ENCODE measurements at places on chromosomes 13 and 19. TPM values are rescaled to one million over a fixed set of nuclear protein-coding genes. Genes with fewer than 3 reads are reported as not detected.

Gene REEP6
- 0.23 TPM for total RNA-seq

DNA sequence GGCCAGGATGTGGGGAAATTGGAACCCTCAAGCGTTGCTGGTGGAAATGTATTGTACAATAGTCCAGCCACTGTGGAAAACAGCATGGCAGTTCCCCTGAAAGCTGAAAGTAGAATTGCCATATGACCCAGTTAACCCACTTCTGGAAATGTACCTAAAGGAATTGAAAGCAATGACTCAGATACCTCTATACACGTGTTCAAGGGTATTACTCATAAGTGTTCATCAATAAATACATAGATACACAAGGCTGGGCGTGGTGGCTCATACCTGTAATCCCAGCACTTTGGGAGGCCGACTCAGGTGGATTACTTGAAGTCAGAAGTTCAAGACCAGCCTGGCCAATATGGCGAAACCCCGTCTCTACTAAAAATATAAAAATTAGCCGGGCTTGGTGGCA lies 71.9 kb upstream of the IRS2 start:
- peak; percentile 29 for DNase-seq

DNA sequence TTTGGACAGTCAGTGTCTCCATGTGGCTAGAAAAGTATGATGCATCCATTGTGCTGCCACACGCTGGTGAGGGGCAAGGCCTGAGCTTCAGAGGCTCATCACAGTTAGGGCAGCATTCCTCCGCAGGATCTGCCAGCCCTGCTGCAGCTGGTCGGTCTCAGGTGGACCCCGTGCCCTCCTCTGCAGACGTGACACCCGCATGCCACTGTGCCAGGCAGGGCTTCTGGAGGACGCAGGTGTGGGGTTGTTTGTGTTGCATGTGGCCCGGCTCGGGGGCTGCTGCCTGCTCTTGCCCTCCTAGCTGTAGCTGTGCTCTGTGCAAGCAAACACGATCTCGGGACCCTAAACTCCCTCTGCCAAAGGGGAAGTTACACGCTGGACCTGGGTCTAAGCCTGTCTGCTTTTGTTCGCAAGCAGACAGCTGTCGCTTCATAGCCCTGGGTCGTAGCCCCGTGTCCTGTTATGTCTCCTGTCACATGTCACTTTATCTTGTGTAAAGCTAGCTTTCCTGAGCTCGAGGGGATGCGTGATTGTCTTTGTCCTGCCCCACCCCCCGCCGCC lies 45.3 kb downstream of the SLC7A9 start:
- DNase-seq, result no peak

DNA sequence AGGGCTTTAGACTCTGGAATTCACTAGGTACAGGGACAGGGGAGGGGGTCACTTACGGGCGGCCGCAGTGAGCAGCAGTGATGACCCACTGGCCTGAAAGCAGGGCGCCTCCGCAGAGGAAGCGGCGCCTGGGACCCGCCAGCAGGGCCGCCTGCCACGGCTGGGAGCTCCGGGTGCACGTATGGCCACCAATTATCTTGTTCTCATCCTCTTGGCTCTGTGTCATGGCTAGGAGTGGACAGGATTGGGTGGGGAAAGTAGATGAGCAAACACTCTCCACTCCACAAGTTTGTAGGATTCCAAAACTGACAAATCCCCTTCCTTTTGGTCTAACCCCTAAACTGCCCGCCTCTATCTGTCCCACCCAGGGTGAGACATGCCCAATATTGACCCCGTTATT lies 1.2 kb downstream of the KLK14 start:
- no peak for DNase-seq

GRCh38 chr13:76214001-76214400 lies 577.9 kb downstream of the LMO7 start:
- DNase-seq, result no peak

GRCh38 chr13:77623806-77624205 lies 73.7 kb upstream of the SLAIN1 start:
- DNase-seq, result no peak

Data from esophagus muscularis mucosa (tissue), 4 donors.